ENCODE measurements at places on chromosomes 2 and 18.

GRCh38 chr2:3839476-3839875 lies 136.1 kb downstream of the DCDC2C start:
- no peak for DNase-seq

- DNase-seq: no peak
Observed at GRCh38 chr2:207983641-207984042, 41.7 kb downstream of the PLEKHM3 start.

- DNase-seq: no peak
Observed at GRCh38 chr2:238382381-238382781, 44.3 kb upstream of the ASB1 start.

DNA sequence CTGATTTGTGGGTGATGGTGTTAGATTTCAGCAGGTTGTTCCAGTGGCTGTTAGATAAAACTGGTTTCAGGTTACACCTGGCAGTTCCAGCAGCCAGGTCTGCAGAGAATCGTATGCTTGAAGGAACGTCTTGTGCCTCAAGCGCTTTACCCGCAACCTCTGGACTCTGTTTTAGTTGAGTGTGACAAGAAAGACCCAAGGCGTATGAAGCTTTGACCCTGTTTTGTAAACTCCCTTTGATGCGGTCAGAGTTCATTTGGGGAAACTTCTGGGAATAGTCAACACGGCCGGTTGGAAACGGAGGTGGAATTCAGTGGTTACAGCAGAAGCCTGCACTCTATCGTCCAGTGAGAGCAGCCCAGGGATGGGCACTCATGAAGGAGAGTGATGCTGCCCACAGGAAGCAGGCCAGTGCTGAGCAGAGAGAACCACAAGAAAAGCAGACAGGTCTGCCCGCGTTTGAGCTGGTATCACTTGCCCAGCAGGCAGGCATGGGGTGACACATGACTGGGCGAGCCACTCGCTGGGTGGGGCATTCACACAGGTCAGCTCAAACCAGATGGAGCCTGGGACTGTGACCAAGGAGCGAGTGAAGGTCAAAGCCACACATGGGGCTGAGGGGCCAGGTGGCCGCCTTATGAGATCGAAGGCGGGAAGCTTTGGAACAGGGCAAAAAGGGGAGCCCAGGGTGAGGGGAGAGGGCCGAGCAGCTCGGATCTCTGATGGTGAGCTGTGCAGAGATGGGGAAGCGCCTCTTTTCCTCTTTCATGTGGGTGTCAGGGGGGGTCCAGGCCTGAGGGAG lies 99.6 kb upstream of the MBOAT2 start:
- no peak for DNase-seq

GRCh38 chr2:230944123-230944653 lies 19.1 kb upstream of the GPR55 start:
- no peak for DNase-seq
